Cortex of kidney (tissue), 1 donor: ENCODE measurements at places on chromosomes 3 and 15.

DNA sequence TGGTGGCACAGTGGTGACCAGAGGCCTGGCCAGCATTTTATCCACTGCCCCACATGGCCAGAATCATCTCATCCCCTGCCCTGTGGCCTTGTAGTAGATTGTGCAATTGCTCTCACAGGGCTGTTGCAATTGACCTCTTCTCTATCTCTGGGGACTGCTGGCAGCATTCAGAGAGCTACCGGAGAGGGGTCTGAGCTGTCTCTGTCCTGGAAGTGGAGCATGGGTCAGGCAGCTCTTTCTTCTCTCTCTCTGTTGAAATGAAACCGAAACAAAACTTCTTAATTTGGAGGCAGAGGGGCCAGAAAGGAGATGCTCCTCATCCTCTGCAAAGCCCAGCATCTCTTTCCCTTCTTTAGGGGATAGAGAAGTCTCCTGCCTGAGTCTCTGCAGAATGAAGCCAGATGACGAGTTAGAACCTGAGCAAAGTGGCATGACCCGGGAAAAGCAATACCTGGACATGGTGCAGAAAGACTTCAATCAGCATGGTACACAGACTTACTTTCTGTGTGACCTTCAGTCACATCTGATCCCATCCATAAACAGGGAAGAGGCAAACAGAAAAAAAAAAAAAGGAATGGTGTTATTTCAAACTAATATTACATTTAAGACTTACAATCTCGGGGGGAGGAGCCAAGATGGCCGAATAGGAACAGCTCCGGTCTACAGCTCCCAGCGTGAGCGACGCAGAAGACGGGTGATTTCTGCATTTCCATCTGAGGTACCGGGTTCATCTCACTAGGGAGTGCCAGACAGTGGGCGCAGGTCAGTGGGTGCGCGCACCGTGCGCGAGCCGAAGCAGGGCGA lies 144.5 kb upstream of the BCL6 start:
- no peak for DNase-seq

- DNase-seq, result no peak
Observed at GRCh38 chr3:59816312-59816711, 766.5 kb upstream of the CFAP20DC start.

GRCh38 chr3:89690646-89691045 lies 583.2 kb downstream of the EPHA3 start:
- DNase-seq, result no peak

- DNase-seq, result no peak
Observed at GRCh38 chr3:47347217-47347801, 33.5 kb upstream of the PTPN23 start.

DNA sequence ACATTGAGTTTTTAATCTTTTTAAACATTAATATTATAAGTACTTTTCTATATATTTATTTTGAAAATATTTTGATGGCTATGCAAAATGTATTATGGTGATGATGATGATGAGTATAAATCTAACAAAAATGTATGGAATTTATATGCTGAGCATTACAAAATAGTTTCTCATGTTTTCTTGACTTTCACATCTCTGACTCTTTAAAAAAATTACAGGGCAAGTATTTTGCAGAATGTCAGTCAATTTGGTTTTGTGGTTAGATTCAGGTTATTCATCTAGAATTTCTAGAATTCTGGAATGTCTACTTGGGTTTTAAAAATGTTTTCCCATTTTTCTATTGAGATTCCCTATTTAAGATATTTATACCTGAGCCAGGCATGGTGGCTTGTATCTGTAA lies 41.7 kb upstream of the ANP32A start:
- DNase-seq, result no peak

GRCh38 chr15:98035577-98036010 lies 75.1 kb downstream of the ARRDC4 start:
- no peak for DNase-seq

DNA sequence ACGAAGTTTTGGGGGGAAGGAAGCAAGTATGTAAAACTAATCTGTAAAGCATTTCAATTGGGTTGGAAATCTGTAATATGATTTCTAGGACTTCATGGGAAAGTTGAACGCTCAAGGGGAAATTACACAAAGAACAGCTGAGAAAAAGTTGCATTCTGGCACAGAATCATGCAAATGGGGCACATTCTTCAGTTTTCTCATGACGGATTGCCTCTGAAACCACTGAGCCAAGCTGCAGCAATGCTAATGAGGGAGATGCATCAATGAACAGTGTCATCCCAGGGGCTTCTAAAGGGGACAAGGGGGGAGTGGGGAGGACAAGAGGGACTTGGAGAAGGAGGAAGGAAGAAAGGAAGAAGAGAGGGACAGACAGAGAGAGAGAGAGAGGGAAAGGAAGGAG lies 291.4 kb upstream of the ATP11B start:
- no peak for DNase-seq

- DNase-seq, result no peak
Observed at GRCh38 chr15:56968821-56969220, 50.4 kb downstream of the TCF12 start.

- DNase-seq, result no peak
Observed at GRCh38 chr3:126347543-126348161, 9.6 kb downstream of the KLF15 start.

DNA sequence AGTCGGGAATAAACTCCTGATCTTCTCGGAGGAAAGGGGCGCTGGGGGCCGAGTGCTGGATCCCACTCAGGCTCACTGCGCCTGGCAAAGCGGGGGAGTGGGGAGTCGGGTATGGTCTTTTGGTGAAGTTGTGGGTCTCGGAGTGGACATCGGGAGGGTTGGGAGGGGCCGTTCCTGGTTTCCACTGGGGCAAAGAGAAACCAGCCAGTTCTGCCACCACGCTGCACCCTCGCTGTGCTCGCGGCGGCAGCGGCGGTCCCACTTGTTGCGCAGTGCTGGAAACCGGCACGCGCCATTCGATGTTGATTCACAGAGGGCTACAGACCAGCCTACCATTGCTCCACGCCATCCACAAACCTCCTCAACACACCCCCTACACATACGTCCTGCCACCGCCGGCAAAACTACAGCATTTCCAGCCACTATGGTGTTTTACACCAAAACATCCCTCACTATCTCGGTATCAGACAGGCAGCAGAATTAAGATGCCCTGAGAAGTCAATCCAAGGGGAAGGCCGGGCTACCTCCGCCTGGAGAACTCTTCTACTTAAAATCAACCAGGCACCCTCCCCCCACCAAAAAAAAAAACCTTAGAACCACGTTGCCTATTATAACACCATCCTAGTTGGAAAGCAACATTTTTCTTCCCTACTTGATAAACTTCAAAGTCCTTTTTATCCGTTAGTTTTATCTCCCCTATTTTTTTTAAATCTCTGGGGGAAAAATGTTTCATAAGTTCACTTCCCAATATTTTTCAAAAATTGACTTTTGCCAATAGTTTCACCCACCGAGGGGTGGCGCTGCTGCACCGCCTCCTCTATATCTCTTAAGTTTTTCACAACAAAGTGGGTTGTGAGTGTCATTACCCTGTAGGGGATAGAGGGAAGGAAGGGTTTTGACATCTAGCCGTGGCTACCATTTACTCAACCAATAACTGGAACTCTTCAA lies 3.6 kb downstream of the BCL6 start:
- DNase-seq, result no peak

GRCh38 chr3:186090901-186091300 lies 18.0 kb downstream of the ETV5 start:
- DNase-seq, result no peak

DNA sequence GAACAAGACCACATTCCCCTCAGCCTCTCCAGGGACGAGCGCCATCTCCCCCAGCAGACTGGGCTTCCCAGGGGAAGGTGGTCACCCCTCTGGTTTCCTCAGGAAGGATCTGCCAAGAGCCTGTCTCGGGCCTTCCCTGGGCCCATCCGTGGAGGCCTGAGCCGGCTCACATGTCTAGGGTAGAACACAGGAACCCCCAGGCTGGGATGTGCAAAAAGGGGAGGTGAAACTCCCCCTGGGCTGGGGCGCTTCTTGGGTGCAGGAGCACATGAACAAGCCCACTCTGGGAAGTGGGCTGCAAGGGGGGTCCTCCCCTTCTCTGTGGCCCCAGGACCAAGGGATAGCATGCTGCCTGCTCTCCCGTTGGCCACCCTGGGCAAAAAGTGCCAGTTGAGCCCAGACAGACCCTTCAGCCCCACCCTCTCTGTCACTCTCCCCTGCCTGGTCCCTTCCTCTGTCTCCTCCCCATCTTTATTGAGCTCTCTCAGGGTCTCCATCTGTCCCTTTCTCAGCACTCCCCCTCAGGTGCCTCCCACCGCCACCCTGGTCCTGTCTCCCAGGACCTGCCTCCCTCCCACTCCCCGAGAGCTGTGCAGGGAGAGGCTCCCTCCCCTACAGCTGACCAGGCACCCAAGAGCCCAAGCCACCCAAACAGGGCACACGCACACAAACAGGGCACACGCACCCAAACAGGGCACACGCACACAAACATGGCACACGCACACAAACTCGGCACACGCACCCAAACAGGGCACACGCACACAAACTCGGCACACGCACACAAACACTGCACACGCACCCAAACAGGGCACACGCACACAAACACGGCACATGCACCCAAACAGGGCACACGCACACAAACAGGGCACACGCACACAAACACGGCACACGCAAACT lies 864 bp downstream of the SEMA3G start:
- no peak for DNase-seq

- no peak for DNase-seq
Observed at GRCh38 chr3:13549623-13550422, 898 bp downstream of the FBLN2 start.

DNA sequence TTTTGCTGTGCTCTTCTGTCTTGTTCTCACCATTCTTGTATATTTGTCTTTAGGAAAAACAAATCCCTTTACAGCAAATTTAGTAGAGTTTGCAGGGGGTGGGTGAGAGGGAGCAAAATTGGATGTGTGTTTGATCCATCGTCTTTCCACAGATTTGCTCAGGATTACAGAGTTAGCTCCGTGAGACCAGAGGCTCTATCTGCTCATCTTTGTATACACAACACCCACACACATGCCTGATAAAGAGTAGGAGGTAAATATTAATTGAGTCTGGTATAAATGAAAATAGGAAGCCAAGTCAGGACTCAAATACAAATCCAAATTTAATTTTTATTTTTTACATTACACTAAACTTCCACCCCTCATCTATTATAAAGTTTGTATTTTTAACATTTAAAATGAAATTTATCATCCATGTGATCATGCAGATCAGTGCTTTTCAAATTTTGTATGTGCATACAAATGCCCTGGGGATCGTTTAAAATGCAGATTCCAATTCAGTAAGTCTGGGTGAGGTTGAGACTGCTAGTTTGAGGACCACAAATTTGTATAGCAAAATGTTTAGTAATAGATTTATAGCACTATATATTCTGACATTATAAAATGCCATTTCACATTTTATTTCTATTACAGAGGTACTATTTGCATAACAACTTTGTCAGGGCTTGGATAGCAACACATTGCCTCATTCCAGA lies 326.7 kb downstream of the LSAMP start:
- DNase-seq, result no peak

- no peak for DNase-seq
Observed at GRCh38 chr3:10411598-10412332, 90.9 kb upstream of the SEC13 start.

GRCh38 chr3:82100378-82100777 lies 338.9 kb upstream of the GBE1 start:
- DNase-seq, result no peak

DNA sequence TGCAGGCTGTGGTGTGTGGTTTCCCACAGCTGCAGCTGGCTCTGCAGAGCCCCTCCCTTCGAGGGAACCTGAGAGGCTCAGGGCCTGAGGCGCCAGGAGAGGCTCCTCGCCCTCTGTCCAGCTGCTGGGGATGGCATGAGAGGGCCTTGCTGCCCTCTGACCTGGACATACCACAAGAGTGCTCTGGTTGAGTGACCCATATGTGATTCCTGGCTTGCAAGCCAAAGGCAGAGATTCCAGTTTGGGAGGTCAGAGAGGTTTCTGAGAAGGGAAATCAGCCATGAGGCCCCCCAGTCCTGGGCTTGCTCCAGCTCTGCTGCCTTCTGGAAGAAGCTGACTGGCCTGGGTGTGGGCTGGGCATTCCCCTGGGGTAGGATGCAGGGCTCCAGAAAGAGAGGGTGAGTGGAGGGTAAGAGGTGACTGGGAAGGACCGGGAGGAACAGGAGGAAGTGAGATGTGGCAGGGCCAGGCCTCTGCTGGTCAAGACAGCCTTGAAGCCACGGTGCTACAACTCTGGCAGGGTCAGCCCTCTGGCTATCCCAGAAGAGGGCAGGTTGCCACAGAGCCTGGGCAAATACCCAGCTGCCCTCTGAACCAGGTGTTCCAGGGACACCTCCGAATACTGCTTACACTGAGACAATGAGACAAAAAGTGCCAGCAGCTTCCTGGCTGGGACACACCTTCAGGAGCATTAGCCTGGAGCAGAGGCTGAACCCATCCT lies 16.0 kb upstream of the SRP14 start:
- DNase-seq, result no peak

GRCh38 chr3:78845605-78846004 lies 922.2 kb downstream of the ROBO1 start:
- DNase-seq, result no peak

GRCh38 chr15:60095711-60096110 lies 91.6 kb downstream of the FOXB1 start:
- no peak for DNase-seq

GRCh38 chr3:72042397-72043203 lies 257.7 kb upstream of the PROK2 start:
- DNase-seq, result no peak

GRCh38 chr15:53218666-53219580 lies 428.8 kb upstream of the ONECUT1 start:
- no peak for DNase-seq

DNA sequence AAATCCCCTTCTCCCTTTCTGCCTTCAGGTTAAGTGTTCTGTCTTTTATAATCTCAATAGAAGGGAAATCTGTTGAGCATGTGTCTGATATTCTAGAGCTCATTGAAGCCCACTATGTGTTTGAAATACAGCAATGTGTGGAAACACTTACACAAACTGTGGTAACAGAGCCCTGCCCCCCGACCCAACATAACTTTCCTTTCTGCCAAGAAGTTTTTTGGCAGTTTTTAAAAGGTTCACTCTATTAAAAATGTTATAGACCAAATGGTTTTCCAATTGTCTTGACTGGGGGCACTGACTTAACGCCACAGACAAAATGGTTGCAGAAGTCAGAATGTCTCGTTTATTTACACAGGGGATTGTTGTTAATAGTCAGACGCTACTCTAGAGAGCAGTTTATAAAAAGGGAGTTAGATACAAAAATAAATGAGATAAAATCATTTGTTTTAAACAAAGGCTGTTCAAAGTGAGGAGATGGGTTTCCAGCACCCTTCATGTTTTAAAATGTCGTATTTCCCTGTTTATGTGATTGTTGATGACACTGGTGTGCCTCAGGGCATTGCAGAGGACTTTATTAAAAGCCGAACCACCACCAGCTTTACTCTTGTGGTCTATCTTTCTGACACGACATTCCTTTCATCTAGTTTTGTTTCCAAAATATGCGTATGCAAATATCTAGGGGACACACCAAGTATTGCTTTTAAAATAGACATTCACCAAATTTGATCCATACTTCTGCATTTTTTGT lies 26.7 kb upstream of the GREM1 start:
- no peak for DNase-seq

- no peak for DNase-seq
Observed at GRCh38 chr3:170309046-170309445, 48.5 kb upstream of the SKIL start.

- no peak for DNase-seq
Observed at GRCh38 chr3:172751175-172751704, 714 bp downstream of the ECT2 start.

- DNase-seq, result no peak
Observed at GRCh38 chr3:169105561-169105960, 558.0 kb downstream of the MECOM start.
